ENCODE measurements at places on chromosomes 3 and 15.

- no peak for DNase-seq
Measured at GRCh38 chr15:72840114-72840513, 56.6 kb upstream of the ADPGK start.

DNA sequence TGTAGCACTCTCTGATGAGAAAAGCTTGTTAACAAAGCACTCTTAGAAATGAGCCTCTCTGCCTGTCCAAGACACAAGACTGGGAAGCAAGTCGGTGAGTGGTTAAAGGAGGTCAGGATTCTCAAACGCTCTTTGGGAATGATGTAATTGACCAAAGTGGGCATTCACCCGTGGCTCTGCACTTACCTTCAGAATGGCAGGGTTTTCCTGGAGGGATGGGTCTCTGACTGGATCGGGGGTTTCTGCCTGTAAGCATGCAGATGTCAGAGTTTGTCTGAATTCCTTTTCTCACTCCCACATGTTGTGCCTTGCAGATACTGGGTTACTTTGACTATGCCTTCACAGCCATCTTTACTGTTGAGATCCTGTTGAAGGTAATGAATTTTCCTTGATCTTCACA is 106.3 kb downstream of the CHDH start:
- no peak for DNase-seq

GRCh38 chr3:9846231-9846630 is 2.4 kb upstream of the RPUSD3 start:
- no peak for DNase-seq

DNA sequence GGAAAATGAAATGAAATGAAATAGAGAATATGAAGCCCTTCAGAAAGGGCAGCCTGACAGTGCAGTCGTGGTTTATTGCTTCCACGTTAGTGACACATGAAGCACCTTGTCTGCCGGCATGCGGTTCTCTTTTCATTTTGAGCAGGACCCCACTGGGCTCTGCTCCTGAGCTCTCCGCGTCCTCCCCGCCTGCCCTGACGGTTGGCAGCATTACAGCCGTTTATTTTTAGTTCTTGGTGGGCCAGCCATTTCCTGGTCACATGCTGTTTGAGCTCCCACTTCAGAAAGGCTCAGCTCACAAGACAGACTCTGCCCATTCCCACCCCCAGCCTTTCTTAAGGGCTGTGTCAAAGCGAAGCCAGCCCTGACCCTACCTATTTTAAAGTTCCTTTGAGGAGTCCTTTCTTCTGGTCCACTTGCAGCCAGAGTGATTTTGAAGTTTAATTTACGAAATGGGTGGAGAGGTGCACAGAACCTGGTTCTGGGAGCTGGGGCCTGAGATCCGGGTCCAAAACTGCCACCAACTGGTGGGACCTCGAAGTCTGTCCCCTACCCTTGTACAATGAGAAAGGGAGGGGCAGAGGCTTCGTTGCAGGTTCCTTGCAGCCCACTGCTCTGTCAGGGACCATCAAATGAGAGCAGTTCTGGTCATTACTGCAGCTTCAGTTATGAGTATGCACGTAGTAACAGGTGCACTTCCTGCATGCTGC is 60.1 kb downstream of the MGLL start:
- DNase-seq, result no peak

- DNase-seq, result no peak
Measured at GRCh38 chr3:73326396-73326795, 264.9 kb downstream of the EBLN2 start.

DNA sequence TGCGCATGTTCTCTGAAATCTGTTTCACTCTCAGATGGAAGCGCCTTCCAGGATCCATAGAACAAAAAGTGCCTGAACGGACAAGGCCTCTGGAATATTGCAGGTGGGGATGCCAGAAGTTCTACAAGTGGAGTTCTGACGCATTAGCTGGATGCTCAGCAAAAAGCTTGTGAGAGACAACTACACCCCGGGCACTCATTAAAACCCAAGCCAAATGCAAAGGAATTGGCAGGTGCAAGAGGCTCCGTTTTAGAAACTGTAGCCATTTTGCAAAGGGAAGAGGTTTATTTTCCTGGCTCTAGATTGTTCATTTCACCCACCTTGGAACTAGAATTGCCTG is 35.2 kb upstream of the SLC24A5 start:
- no peak for DNase-seq

DNA sequence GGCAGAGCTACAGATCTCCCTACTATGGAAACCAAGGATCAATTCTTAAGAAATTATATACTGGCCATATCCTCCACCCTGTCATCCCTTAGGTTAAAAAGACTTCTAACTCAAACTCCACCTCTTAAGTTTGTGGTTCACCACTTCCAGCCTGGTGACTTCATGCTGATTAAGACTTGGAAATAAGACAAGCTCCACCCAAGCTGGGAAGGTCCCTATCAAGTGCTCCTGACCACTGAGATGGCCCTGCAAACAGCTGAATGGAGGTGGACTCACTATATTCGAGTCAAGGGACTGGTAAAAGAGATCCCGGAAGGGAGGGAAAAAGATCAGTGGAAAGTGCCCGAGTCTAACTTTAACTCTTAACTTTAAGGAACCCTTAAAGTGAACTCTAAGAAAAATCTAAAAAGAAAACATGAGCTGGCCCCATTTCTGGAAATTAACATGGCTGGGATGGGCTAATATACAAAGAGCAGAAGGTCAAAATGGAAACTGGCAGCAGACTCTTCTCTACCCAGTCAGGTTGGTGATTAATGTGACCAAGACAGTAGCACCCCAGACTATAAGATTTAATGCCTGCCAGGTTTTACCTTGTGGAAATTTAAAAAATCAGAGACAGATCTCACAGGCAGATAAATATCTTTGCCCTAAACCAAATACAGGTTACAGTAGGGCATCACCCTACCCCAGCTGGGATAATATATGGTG is 43.9 kb downstream of the PPCDC start:
- DNase-seq, result no peak

DNA sequence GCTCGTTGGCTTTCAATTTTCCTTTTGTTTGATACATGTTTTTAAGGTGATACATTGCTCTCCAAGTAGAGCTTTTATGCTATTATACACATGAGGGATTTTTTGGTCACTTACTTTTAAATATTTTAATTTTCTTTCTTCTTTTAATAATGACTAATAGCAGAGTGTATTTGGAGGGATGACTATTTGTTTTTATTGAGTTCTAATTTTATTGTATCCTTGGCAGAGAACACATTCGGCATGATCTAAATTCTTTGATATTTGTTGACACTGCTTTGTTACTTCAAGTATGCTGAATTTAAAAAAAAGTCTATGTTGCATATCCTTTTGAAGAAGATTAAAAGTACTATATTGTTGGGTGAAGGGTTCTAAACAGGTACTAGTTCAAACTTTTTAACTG is 149.9 kb upstream of the PDZRN3 start:
- DNase-seq, result no peak

- no peak for DNase-seq
Measured at GRCh38 chr3:55827786-55828185, 340.7 kb upstream of the WNT5A start.

- no peak for DNase-seq
Measured at GRCh38 chr3:32303977-32304881, 65.7 kb downstream of the CMTM8 start.

- DNase-seq, result no peak
Measured at GRCh38 chr3:73658227-73658626, 33.5 kb upstream of the PDZRN3 start.

DNA sequence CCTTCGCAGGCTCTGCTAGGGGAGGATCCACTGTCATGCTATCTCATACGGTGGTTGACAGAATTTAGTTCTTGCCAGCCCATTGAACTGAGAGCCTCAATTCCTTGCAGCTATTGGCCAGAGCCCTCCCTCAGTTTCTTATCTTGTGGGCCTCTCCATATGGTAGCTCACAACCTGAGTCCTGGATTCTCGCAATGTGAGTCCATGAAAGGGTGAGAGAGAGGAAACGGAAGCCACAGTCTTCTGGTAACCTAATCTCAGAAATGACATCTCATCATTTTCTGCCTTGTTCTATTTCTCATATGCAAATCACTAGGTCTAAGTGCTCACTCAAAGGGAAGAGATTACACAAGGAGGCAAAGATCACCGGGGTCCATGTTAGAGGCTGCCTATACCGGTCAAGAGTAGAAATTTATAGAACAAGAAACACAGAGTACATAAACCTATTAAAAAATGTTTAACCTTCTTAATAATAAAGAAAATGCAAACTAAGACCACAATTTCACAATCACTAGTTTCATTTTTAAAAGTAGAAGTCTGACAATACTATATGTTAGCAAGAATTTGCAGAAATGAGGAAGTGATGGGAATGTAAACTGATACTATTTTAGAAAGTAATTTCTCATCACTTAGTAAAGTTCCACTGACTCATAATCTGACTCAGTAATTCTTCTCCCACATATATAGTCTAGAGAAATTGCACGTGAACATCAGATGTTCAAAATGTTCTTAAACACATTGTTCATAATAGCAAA is 378.4 kb upstream of the AGTR1 start:
- no peak for DNase-seq

GRCh38 chr3:184414418-184415202 is 34.8 kb downstream of the CHRD start:
- DNase-seq, result no peak

DNA sequence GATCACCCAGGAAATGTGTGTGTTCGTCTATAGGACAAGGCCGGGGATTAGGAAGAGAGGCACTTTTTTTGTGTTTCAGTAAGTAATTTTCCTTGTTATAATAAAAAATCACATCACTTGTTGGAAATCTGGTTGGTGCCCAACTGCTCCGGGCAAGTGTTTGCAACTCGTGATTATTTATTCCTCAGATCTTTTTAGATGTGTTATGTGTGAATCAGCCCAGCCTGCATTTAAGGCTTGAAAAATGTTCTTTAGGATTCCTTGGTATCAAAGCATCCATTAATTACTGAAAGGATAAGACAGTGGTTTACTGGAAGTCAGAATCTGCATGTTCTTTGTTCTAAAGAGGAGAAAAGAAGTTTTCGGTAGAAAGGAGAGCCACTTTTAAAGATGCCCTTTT is 345.6 kb downstream of the FEZF2 start:
- no peak for DNase-seq

DNA sequence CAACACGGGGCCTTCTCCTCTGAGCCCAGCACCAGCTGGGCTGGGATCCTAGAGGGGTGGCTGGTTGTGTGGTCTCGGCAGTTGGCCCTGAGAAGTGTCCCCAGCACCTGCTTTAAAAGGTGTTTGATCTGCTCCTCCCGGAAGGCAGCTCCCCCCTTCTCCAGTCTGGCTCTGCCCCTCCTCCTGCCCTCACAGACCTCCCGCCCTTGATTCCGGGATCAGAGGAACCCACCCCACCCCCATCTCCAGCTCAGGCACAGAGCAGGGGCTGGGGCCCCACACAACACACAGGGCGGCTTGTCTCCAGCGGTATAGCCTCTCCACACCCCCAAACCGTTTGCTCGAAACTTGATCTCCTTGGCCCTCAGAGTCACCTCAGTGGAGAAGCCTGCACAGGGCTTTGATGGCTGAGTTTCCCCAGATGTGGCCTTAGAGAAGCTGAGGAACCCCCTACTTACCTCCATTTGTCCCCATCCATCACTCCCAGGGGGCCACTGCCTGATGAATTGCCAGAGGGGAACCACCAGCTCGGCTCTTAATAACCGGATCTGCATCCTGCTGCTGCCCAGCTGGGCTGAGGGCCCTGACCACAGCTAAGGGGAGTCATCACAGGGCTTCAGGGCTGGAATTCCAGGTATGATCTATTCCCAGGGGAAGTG is 6.4 kb upstream of the STRA6 start:
- no peak for DNase-seq

DNA sequence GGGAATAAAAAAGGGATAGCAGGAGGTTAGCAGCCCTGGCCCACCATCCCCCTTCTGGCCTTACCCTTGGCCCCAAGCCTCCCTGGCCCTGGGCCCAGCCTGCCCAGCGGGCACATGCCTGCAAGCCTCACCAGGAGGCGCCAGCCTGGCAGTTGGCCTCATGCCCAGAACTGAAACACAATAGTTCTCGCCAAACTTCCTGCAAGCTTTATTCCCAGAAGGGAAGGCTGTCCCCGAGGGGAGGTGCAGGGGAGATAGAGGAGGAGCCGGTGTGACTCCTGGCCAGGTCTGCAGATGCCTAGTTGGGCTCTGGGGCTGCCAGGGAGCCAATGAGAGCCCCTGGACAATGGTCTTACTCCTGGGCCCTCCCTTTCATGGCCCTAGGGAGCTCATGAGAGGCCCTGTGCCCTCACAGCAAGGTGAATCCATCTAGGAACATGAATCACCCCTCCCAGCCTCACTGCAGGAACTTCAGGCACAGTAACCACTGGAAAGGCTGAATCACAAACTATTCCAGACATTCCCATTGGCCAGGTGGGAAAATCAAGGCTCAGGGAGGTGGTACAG is 4.0 kb downstream of the CCDC33 start:
- no peak for DNase-seq

- no peak for DNase-seq
Measured at GRCh38 chr3:55935241-55935640, 448.1 kb upstream of the WNT5A start.

DNA sequence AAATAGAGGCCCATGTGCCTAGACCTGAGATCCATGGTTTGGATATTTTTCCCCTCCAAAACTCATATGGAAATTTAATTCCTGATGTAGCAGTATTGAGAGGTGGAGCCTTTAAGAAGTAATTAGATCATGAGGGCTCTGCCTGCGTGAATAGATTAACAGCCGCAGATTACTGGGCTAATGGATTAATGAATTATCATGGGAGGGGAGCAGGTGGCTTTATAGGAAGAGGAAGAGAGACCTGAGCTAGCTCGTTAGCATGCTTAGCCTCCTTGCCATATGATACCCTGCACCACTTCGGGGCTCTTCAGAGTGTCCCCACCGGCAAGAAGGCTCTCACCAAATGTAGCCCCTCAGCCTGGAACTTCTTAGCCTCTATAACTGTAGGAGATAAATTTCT is 15.8 kb downstream of the ARHGEF26 start:
- DNase-seq, result no peak

- DNase-seq, result no peak
Measured at GRCh38 chr3:172519740-172520139, 3.5 kb downstream of the TNFSF10 start.

DNA sequence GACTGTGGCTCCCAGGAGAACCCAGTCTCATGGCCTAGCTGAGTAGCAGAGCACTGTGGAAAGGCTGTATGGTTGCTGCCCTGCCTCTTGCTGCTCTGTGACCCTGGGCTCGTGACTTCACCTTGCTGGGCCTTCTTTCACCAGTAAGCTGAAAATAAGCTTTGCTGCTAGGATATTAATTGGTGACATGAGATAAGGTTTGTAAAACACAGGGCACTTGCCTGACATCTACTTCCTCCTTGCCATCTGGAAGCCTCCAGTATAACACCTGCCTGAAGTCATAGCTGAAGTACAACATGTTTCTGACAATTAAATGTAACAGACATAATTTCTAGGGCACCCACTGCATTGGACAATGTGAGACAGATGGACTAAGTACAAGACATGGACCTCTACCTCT is 53.6 kb downstream of the CLEC3B start:
- no peak for DNase-seq

- DNase-seq, result no peak
Measured at GRCh38 chr15:96559631-96560030, 229.1 kb downstream of the NR2F2 start.

DNA sequence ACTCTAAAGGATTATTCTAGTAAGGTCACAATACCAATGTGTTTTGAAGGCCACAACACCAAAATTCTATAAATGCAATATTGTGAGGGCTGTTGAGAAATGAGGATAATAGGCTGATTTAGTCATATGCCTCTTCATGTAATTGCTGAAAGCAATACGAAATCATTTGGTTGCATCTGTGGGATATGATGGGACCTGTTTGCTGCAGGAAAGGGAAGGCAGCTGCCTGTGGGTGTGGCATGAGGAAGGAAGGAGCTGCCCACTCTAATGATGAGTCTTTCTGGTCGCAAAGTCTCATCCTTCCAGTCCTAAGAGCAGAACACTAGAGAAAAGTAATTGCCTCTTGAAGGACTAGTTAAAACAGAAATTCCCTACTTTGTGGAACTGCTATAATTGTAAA is 245.3 kb upstream of the ZPLD1 start:
- DNase-seq, result no peak

Measured in activated naive CD8-positive, alpha-beta T cell treated with anti-CD3 and anti-CD28 coated beads, Interleukin-2, amount 50 U/mL, for 16 hours (primary cell).